ENCODE measurements at places on chromosomes 1 and 21. TPM values are rescaled to one million over a fixed set of nuclear protein-coding genes. Genes with fewer than 3 reads are reported as not detected.
A peak's percentile ranks its signal among the peaks of the same experiment; 100 is the strongest.

The LDLRAD1 gene
- not detected for total RNA-seq

The SPRR4 gene
- total RNA-seq: not detected

The NTPCR gene
- 30.5 TPM for total RNA-seq

- no peak for DNase-seq
These were observed 19.8 kb upstream of the ACBD6 start for GRCh38 chr1:180522213-180522515.

DNA sequence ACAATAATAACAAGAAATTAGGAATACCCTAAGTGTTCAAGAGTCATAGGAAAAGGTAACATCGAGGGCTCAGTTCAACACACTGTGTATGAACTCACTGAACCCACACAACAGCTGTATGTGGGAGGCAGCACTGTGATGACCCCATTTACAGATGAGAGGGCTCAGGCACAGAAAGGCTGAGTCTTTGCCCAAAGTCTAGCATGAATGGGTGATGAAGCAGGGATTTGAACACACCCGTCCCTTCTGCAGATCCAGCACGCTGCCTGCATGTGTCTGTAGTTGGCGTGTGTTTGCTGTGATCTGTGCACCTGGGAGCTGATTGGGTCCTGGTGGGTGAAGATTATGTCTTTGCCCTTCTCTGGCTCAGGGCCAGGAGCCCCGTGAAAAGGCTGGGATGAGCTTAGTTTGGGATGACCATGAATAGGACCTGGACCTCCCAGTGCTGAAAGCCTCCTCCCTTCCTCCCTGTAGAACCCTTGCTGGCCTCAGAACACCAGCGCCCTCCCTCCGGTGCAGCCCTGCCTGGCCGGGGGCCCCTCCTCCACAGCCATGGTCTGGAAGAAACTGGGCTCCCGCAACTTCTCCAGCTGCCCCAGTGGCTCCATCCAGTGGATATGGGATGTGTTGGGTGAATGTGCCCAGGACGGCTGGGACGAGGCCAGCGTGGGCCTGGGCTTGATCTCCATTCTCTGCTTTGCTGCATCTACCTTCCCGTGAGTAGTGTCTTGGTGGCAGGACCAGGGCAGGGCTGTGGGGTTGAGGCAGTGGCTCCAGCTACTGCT lies 5.2 kb downstream of the SLC66A1 start:
- no peak for DNase-seq

GRCh38 chr1:36151134-36151844 lies 2.0 kb upstream of the TRAPPC3 start:
- DNase-seq: no peak

DNA sequence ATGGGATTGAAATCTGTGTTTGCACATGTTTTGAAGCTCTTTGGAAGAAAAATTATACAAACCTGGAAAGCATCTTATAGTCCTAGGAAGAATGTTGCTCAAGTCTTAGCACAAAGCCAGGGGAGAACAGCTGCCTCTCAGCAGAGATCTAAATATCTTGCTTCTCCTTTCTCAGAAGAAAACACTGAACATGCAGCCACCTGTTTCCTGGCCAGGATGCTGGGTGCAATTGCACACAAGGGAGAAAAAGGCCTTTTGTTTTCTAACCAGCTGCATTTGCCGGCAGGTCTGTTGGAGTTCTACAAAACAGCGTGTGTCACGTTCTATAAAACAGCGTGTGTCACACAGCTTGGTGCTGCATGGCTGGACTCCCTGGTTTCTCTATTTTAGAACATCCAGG lies 259.6 kb upstream of the PLD5 start:
- DNase-seq: no peak

GRCh38 chr21:26194811-26195251 lies 24.3 kb upstream of the APP start:
- DNase-seq: no peak

GRCh38 chr1:28160782-28161266 lies 15.7 kb downstream of the PTAFR start:
- DNase-seq: no peak

- no peak for DNase-seq
These were observed 78.9 kb upstream of the RAB4A start for GRCh38 chr1:229192031-229192430.

GRCh38 chr21:28325618-28326017 lies 667.1 kb downstream of the LTN1 start:
- no peak for DNase-seq

DNA sequence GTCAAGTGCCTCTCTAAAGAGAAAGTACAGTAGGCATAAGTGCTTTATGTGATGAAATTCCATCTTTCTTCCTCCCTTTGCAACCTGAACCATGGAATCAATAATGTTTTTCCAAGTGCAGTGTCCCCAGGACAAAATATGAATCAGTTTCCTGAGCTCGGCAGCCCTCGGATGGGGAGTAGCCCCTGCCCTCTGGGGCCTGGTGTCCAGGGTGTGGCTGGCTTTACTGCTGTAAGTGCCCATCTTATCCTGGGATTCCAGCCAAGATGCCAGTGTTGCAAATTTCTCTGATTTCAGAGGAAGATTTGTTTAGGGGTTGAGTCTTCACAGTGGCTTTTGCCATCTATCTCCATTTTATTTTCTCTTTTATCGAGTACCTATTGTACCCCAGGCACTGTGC lies 40.5 kb upstream of the SRP9 start:
- no peak for DNase-seq

DNA sequence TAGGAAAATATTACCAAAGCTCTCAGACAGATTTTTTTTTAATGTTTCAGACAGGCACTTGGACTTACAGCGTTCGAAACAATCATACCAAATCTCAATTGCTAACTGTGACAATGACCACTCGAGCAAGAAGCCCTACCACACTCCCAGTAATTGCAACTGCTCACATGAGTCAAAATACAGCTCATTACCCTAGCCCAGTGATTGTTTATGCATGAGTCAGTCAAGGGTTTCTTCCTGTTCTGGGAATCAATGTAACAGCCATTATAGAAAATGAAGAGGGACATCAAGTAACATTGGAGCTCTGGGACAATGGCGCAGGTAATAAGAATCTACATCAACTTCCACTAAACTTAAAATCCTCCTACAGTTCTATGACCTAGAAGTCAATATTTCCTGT lies 56.1 kb upstream of the SH3GLB1 start:
- DNase-seq: no peak

DNA sequence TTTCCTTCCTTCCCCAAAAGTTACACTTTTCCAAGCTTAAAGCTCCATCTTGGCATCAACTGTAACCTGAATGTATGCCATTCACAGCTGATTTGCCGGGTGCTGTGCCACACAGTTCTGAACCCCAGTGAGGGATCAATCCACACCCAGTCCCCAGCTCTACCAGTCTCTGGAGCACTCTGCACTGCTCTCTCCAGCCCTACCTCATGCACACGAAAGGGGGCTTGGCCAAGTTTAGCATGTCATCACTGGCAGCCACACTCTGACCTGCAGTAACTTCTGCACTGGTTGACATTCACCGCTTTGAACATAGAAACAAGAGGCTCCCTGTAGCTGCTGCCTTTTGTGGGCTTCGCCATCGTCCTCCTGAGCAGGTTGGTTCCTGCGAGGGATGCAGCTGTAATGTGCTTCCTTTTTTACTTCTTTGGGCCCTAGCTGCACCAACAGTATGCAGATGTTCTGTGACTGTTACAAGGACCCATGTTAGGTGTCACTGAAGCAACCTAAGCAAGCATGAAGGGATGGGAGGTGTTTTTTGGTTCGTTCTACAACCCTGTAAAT lies 135.4 kb upstream of the SLC44A3 start:
- no peak for DNase-seq

DNA sequence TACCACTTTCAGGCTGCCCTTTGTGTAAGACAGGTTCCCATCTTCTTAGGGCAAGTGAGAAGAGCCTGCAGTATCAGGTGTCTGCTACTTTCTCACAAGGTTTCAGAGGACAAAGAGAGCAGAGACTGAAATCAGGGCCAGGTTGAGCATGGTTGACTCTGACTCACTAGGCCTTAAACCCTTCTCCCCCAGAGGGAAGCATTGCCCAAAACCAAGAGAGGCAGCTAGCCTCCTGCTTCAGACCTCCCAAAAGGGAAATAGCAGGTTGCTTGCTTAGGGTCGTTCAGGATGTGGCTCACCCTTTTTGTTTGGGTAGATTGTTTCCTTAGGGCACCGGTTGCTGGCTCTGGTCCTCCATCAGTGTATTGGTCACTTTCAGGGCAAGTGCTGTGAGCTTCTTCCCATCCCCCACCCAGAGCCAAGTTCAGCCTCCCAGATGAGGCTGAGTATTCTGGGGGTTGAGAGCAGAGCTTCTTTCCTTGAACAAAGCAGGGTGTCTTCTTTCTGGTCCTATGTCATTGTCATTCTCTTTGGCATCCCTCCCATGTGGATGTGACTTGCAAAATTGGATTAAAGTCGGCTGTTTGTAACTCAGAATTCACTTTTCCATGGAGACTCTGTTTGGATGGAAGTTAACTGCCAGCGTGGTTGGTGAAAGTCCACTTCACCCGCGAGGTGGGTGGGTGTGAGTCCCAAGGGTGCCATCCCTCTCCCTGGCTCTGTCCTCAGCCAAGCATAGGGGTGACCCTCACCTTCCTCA lies 55.5 kb upstream of the GALNT2 start:
- DNase-seq: no peak

- DNase-seq: no peak
These were observed 619.4 kb downstream of the KIF26B start for GRCh38 chr1:245774196-245774595.

- DNase-seq: no peak
These were observed 75.9 kb downstream of the ZSCAN20 start for GRCh38 chr1:33548319-33548718.

- DNase-seq: no peak
These were observed 62.8 kb upstream of the ZBTB40 start for GRCh38 chr1:22388671-22389450.

- no peak for DNase-seq
These were observed 51.1 kb downstream of the CSMD2 start for GRCh38 chr1:34113887-34114286.

GRCh38 chr1:113747376-113747775 lies 11.9 kb downstream of the PHTF1 start:
- no peak for DNase-seq

- no peak for DNase-seq
These were observed 11.1 kb upstream of the KCNE1 start for GRCh38 chr21:34523019-34523555.

GRCh38 chr1:109971559-109971958 lies 13.0 kb upstream of the AHCYL1 start:
- DNase-seq: no peak

DNA sequence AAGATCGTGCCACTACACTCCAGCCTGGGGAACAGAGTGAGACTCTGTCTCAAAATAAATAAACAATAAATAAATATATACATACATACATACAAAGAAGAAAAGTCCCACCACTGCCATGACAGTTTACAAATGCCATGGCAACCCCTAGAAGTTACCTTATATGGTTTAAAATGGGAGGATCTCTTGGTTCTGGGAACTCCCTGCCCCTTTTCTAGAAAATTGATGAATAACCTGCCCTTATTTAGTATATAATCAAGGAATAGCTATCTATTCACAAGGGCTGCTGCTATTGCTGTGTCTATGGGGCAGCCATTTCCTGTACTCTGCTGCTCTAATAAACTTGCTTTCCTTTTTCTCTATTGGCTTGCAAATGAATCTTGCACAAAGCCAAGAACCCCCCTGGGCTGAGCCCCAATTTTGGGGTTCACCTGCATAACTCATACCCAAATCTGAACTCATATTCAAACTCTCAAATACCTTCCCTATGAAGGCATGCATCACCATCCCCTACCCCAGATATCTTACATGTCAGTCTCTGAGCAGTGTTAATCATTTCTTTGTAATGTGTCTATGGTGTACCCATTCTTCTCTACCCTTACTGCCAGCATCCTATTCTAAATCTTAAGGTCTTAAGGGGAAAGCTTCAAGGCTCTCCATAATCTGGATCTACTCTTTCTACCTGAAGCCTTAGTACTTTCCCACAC lies 9.0 kb downstream of the GON4L start:
- DNase-seq: peak; percentile 21

DNA sequence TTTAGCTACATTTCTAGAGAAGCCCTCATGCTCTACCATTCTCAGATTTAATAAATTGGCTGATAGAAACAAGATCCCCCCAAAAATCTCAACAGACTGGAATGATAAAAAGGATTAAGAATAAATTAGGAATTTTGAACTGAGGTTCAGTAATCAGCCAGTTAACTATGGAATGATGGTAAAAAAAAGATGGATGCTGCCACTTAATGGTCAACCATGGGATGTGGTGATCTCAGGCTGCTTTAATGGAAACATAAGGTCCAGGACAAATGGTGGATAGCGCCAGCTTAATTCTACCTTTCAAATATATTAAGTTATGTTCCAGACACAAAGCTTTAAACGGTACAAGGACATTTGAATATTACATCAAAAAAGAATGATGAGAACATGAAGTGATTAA lies 49.9 kb downstream of the CCN1 start:
- DNase-seq: no peak
